ENCODE measurements at places on chromosomes 5 and 9.

- DNase-seq: no peak
These were observed 6.7 kb downstream of the CCDC187 start for GRCh38 chr9:136297016-136297691.

DNA sequence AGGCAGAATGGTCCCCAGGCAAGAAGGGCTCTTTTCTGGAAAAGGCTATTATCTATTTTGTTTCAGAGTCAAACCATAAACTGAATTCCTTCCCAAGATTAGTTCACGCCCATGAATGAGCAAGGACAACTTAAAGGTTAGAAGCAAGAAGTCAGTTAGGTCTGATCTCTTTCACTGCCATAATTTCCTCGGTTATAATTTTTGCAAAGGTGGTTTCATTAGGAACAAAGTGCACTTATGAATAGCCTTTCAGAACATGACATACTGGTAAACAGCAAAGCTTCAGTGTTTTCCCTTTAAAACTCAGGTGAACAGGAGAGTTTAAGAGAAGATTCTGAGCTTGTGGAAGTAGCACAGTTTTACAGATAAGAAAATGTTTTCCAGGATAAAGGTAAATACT is 177.9 kb downstream of the GDNF start:
- DNase-seq: no peak

- no peak for DNase-seq
These were observed 26.6 kb upstream of the FIBCD1 start for GRCh38 chr9:130965680-130966079.

- DNase-seq: no peak
These were observed 168.7 kb upstream of the FST start for GRCh38 chr5:53311681-53312080.

- no peak for DNase-seq
These were observed 206.2 kb upstream of the CDH10 start for GRCh38 chr5:24850926-24851486.

DNA sequence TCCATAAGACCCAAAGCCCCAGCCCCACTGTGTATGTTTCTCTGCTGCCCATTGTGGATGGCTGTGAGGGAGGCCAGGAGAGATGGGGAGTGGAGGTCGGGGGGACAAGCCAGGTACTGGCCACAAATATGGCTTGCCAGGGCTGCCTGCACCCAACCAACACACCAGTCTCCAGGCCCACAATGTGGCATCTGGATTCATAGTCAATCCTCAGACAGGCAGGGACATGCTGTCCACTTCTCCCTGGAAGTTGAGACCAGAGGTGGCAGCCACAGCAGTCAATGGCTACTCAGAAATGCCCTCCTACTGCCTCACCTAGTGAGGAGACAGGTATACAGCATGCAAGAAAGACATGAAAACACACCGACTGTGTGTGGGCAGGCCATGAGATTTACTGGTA is 61.2 kb upstream of the SLC25A51 start:
- DNase-seq: no peak

DNA sequence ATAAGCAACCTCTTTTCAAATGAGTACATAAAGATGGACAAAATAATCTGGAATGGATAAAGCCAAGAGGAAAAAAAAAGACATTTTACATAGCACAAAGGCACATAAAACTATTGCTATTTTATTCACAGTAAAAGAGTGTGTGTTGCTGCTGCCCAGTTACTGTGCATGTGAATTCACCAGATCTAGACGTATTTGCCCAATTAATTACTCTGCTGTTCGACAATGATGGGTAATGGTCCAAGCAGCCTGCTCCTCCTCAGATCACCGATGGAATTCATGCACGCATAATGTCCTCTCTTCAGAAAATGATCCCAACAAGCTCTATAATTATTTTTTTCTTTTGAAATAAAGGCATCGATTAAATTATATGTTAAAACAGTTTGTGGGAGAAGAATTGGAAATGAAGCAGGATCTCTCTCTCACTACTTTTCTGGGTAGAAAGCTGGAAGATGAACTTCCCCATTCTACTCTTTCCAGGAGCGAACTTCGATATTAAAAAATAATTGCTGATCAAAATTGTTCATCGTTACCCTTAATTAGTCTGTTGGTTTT is 357.4 kb upstream of the CCNH start:
- no peak for DNase-seq

All from retinal pigment epithelial cell (primary cell).